ENCODE measurements at places on chromosomes 2 and 18. TPM values are rescaled to one million over a fixed set of nuclear protein-coding genes. Genes with fewer than 3 reads are reported as not detected.

DNA sequence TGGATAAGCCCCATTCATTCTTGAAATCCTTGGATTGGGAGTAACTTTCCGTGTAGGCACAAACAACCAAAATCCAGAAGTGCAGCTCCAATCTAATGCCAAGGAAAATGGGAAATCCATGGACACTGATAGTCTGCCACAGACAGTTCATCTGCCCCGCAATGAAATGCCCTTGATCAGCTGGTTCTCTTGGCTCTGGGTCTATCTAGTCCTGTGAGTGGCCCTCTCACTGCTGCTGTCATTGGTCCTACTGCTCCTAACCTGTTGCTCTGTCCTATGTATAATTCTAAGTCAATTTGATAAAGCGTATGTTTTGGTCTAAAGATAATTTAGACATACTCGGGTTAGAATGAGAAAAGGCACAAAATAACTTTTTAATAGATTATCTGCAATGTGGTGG is 13.7 kb upstream of the TMEM182 start:
- DNase-seq = no peak

The CD28 gene
- not detected for total RNA-seq

The NEURL3 gene
- total RNA-seq = not detected

The KIF3C gene
- 56.2 TPM for total RNA-seq

All from neural crest cell (in vitro differentiated cells).